Upper lobe of left lung (tissue), 6 donors: ENCODE measurements at places on chromosomes 7 and 10. TPM values are rescaled to one million over a fixed set of nuclear protein-coding genes. Genes with fewer than 3 reads are reported as not detected.

DNA sequence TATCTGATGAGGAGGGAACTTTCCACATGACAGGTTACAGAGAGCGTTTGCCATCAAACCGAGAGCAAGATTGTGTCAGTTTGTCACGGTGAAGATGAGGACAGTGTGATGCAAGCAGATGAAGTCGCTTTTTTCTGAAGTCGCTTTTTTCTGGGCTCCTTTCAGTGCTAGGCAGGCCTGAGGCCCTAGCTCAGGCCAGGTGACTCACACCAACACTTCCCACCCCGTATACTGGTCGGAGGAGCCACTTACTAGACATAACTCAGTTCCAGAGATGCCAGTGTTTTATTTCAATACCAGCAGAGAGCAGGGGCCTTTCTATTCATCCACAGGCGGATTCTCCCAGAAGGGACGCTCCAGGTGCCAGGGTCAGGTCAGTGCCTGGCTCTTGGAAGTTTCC lies 58.9 kb downstream of the SFMBT2 start:
- no peaks in the 10 kb centered on the region for H3K27me3 ChIP-seq
- no peak for DNase-seq
- H3K4me3 ChIP-seq: no peak overlapping the region
- no peaks in the 10 kb centered on the region for H3K4me1 ChIP-seq

DNA sequence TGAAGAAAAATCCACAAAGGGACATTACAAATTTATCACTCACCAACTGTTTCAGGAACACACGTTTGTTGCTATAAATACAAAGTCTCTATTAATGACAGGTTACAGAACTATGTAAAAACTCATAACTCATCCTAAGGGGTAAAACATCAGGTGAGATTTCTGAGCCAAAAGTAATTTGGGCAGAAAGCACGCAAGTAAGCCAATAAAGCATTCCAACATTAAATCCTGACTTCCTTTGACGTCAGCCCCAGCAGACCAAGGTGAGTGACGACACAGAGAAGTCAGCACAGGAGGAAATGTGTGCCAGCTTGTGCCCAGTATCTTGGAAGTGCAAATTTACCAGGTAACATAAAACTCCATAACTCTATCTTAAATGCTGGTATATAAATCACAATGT lies 45.7 kb downstream of the IMMP2L start:
- no peaks in the 10 kb centered on the region for H3K4me1 ChIP-seq
- no peak overlapping the region for H3K4me3 ChIP-seq
- DNase-seq: no peak
- H3K27me3 ChIP-seq: no peaks in the 10 kb centered on the region

DNA sequence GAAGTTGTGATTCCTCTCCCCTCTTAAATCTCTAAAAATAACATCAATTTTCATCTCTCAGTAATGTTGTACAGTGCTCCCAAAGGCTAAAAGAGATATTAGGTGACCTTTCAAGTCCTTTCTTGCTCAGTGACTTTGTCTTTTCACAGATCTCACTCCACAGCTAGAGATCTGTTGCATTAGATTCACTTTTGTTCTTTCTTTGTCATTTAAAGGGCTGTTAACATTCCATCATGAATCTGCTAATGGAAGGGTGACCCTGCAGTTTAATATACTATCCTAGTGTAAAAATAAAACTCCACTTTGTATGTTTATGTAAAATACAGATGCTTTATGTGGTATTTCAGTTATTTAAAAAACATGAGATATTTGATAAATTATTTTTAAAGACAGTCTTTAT lies 30.5 kb downstream of the GNAI1 start:
- H3K27ac ChIP-seq: no peak overlapping the region
- no peaks in the 10 kb centered on the region for H3K4me1 ChIP-seq
- no peaks in the 10 kb centered on the region for H3K36me3 ChIP-seq
- no peak for DNase-seq

GRCh38 chr10:14731875-14732512 lies 42.7 kb downstream of the FAM107B start:
- no peak for DNase-seq
- no peaks in the 10 kb centered on the region for H3K27me3 ChIP-seq
- no peak overlapping the region for H3K4me3 ChIP-seq
- H3K36me3 ChIP-seq: no peaks in the 10 kb centered on the region

- peaks cover 46% of the 10 kb centered on the region for H3K4me1 ChIP-seq
- H3K36me3 ChIP-seq: no peaks in the 10 kb centered on the region
- no peak for DNase-seq
- no peak overlapping the region for H3K4me3 ChIP-seq
These were observed 4.3 kb downstream of the PROSER2 start for GRCh38 chr10:11827414-11827813.

DNA sequence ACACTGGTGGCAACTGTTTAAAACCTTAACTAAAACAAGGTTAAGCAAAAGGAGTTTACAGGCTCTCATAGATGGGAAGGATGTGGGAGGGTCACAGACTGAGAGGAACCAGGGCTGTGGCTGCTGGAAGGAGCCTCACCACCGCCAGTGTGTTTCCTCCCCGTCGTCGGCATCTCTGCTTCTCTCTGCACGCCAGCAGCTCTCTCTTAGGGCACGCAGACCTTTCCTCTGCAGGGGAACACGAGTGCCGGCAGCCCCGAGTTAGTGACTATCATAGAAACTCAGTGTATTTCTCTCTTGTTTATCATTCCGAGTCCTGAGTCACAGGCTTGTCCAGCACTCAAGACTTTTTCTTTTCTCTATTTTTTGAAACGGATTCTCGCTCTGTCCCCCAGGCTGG lies 8.1 kb upstream of the SH2D4B start:
- peaks cover 38% of the 10 kb centered on the region for H3K4me1 ChIP-seq
- no peaks in the 10 kb centered on the region for H3K27me3 ChIP-seq
- H3K36me3 ChIP-seq: no peaks in the 10 kb centered on the region
- peak overlapping the region; percentile 55 for H3K27ac ChIP-seq
- DNase-seq: no peak

DNA sequence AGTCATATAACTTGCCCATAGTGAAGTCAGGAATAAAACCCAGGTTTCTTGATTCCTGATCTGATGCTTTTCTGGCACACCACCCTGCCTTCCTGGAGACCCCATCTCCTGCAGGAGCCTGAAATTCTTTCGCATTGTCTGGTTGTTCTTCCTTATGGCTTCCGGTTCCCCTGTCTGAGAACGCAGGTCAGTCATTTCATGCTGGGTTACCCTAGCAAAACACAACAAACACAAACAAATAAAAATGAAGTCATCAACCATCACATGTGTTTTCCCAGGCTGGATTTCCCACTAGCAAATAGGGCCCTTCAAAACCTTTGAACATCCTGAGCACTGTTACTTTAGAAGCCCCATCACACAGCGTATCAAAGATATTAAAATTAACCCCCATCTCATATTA lies 569.6 kb downstream of the LRMDA start:
- H3K4me3 ChIP-seq: no peak overlapping the region
- H3K36me3 ChIP-seq: no peaks in the 10 kb centered on the region
- DNase-seq: no peak
- no peak overlapping the region for H3K27ac ChIP-seq

DNA sequence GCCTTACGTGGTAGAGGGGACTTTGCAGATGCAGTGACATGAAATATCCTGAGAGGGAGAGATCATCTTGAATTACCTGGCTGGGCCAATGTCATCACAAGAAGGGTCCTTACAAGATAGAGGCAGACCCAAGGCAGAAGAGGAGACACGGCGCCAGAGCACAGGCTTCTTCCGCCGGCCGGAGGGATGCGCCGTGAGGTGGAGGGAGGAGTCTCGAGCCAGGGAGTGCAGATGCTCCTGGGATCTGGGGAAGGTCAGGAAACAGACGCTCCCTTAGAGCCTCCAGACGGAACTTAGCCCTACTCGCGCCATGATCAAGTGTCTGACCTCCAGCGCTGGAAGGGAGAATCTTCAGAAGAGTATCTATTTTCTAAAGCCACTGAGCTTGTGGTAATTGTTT lies 304.8 kb downstream of the GLRX3 start:
- no peak overlapping the region for H3K27ac ChIP-seq
- no peak for DNase-seq
- H3K27me3 ChIP-seq: no peaks in the 10 kb centered on the region
- no peaks in the 10 kb centered on the region for H3K4me1 ChIP-seq
- H3K4me3 ChIP-seq: no peak overlapping the region
- H3K36me3 ChIP-seq: no peaks in the 10 kb centered on the region

GRCh38 chr10:18483516-18484186 lies 167.7 kb downstream of the NSUN6 start:
- no peaks in the 10 kb centered on the region for H3K27me3 ChIP-seq
- no peak for DNase-seq
- H3K4me1 ChIP-seq: no peaks in the 10 kb centered on the region

Gene SFRP5
- 3.2 TPM for total RNA-seq

Gene MOSPD3
- 23.0 TPM for total RNA-seq

Gene FBXL13
- total RNA-seq: 3.4 TPM
